ENCODE measurements at places on chromosomes 2 and 18. TPM values are rescaled to one million over a fixed set of nuclear protein-coding genes. Genes with fewer than 3 reads are reported as not detected.
A peak's percentile ranks its signal among the peaks of the same experiment; 100 is the strongest.

Gene IL18RAP
- total RNA-seq: not detected

DNA sequence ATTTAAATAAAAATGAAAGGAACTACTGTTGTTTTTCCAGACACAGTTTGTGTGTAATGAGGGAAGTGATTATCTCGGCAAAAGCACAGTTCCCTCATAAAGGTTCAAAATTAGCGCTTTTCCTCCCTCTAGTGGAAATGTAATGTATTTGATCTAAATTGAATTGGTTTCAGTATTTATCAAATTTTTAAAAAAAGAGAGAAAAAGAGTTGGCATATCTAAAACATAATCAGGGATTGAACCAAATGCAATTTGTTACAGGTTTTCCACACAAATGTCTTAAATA lies 37.5 kb downstream of the CMPK2 start:
- no peak for DNase-seq

DNA sequence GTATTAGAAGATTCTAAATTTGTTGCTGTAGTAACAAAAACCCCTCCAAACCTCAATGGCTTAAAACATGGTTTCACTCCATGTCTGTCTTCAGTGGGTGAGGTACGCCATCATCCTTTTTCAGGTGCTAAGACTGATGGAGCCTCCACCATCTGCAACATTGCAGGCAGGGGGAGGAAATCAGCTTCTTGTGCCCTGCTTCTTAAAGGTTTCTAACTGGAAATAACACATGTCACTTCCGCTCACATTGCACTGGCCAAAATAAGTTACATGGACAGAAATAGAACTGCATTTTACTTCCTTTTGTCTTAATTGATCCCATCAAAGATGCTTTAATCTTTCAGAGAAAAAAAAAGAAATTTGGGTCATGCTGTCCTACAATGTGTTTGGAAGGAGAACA lies 94.1 kb downstream of the GALNT3 start:
- DNase-seq: no peak

- peak; percentile 52 for DNase-seq
Observed at GRCh38 chr2:104852090-104852666, 1.7 kb upstream of the POU3F3 start.

- no peak for DNase-seq
Observed at GRCh38 chr2:43408407-43409160, 182.2 kb upstream of the ZFP36L2 start.

GRCh38 chr2:70362661-70363060 lies 60.8 kb upstream of the FAM136A start:
- DNase-seq: no peak

Data from SJCRH30 (cell line).